ENCODE measurements at places on chromosomes 1 and 21.

DNA sequence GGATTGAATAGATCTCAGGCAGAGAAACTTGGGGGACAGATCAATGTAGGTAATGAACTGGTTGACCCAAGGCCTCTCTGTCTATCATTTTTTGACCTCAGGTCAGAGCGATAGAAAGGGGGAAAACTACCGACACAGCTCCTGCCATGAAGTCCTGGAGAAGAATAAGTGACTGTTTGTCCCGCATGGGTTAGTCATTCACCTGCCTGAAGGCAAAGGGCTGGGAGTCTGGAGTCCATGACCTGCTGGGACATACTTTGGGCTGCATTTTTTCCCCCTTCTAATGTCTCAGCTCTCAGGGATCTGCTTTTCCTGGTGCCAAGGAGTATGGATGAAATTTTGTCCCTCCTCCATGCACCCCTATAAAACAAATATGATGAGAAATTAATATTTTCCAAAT is 1.6 kb upstream of the ROR1 start:
- no peak for DNase-seq

GRCh38 chr21:37356706-37357105 is 9.9 kb upstream of the DYRK1A start:
- DNase-seq, result no peak

- peak; percentile 45 for DNase-seq
These were observed 27.8 kb upstream of the ZNF281 start for GRCh38 chr1:200437556-200438203.

DNA sequence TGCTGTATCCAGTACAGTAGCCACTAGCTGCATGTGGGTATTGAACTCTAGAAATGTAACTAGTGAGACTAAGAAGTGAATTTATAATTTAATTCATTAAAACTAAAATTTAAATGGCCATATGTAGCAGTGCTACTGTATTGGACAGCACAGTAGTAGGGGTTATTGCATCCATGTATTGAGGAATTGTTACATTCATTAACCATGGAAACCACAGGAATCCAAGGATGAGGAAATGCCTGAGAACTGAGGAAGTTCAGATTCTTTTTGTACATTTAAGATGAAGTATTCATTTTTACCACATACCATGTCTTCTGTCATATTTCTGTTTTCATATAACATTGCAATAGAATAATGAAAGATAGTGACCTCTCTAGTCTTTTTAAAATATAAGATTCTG is 2.6 kb downstream of the MTF2 start:
- DNase-seq, result no peak

DNA sequence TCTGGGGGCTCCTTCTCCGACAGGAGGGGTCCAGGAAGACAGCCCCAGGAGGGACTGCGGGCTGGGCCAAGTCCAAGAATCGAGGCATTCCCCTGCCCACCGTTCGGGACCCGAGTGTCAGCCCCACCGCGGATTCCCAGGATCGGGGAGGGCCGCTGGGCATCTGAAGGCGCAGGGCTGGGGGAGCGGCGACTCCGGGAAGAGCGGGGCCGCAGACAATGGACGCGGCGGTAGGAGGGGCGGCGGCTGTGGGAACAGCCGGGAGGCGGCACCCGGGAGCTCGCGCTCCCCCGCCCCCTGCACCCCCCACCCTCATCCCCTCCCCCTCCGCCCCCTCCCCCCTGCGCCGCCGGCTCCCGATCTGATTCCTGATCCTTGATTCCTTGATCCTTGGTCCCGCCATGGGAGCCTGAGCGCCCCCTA is at the start of gene VANGL2:
Gene VANGL2, plus strand, starts transcription at position 342 of the 423 bp plus-strand sequence. CDS start 15,274 bp downstream, outside the sequence.
- DNase-seq, result peak; percentile 82

DNA sequence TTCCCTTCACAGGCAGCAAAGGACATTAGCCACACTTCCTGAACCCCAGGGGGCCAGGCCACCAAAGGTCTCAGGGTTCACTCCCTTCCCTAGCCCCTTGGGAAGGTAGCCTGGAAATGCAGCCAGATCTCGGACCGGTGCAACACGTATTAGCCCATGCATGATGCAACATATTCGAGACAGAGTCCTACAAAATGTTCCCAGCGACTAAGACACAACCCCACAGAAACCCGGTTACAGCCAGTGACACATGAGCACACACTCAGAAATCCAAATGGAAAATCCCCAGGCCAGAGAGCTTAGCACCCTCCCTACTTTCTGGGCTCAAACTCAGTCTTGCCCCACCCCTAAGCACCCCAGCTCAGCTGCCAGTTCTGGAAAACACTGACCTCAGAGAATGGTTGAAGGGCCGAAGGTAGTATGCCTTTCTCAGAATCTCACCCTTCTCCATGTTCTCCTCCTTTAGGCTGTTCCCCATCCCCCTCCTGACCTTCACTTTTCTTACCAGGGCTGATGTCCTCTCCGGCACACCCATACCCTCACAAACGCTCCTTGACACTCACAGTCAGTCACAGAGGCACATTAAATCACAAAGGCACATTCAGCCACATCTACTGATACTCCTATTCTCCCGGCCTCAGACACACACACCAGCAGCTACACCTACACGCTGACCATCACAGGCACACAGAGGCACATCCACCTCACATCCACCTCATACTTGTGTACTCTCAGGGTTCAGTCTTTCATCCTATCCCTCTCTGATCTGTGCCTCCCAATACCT is at the start of gene TSPAN1:
Gene TSPAN1, plus strand, starts transcription at position 640 of the 784 bp plus-strand sequence. CDS start 6,021 bp downstream, outside the sequence.
- DNase-seq, result no peak

GRCh38 chr21:34807146-34807880 is 138.5 kb downstream of the CLIC6 start:
- DNase-seq, result no peak

- DNase-seq, result no peak
These were observed 24.3 kb upstream of the BTG2 start for GRCh38 chr1:203281033-203281432.

- no peak for DNase-seq
These were observed 15.7 kb downstream of the EPHX1 start for GRCh38 chr1:225825607-225826007.

- no peak for DNase-seq
These were observed 70.3 kb downstream of the VPS26C start for GRCh38 chr21:37196847-37197246.
